ENCODE measurements at places on chromosomes 1 and 21. TPM values are rescaled to one million over a fixed set of nuclear protein-coding genes. Genes with fewer than 3 reads are reported as not detected.

Gene CHAF1B
- 2.1 TPM for polyA plus RNA-seq

Gene PLEKHA6
- polyA plus RNA-seq = 11.0 TPM

Gene FCN3
- polyA plus RNA-seq = 1.6 TPM

Gene KPRP
- polyA plus RNA-seq = 0.44 TPM

Gene WNT4
- polyA plus RNA-seq = 15.6 TPM

Gene SYTL1
- 302 TPM for polyA plus RNA-seq

Gene INSRR
- not detected for polyA plus RNA-seq

Gene RNU1-3
- not detected for polyA plus RNA-seq

Gene TRIM62
- 5.0 TPM for polyA plus RNA-seq

Gene PGLYRP3
- 21.5 TPM for polyA plus RNA-seq

Gene CA6
- polyA plus RNA-seq = not detected

Gene VWA1
- 21.4 TPM for polyA plus RNA-seq

Gene FALEC
- 4.6 TPM for polyA plus RNA-seq

Gene CCDC181
- not detected for polyA plus RNA-seq

Gene RNF187
- 38.0 TPM for polyA plus RNA-seq

Gene POU3F1
- 1.4 TPM for polyA plus RNA-seq

Gene DMBX1
- polyA plus RNA-seq = 0.01 TPM

Gene POGZ
- polyA plus RNA-seq = 26.3 TPM

Gene PAPPA2
- polyA plus RNA-seq = not detected

Gene CNTN2
- 0.06 TPM for polyA plus RNA-seq

Gene DPM3
- polyA plus RNA-seq = 103 TPM
